ENCODE measurements at places on chromosomes 12 and 14.

DNA sequence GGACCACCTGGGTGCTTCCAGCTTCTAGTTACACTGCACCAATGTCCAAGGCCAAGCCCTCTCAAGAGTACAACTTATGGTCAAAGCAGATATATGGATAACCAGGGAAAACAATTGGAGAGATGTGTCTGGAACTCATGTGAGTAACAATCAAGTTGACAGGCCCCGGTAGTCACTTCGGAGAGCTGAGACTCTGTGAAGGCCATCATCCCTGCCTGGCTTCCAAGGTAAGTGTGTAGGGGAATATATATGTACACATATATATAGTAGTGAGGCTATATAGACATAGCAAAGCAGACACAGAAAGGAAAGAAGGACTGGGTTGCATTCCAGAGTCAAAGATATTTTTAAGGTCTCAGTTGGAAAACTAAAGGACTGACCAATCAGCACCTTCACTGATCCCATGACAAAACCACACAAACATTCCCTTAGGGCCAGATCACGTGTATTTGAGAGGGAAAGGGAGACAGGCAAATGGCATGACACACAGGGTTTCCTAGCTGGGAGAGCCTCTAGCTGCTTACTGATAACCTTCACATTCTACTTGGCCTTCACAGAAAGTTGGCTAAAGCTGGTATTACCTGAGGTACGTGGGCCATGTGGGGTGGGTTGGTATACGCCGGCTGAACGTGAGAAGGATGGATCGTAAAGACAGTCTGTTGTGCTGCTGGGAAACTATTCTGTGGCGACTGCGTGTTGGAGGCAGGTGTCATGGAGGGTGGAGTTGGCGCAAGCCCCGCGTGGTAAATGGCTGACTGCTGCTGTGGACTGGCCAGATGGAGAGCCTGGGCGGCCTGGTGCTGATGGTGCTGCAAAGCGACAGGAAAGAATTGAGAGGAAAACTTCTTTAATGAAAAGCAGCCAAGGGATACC lies 50.0 kb downstream of the SH2B3 start:
- DNase-seq = no peak

DNA sequence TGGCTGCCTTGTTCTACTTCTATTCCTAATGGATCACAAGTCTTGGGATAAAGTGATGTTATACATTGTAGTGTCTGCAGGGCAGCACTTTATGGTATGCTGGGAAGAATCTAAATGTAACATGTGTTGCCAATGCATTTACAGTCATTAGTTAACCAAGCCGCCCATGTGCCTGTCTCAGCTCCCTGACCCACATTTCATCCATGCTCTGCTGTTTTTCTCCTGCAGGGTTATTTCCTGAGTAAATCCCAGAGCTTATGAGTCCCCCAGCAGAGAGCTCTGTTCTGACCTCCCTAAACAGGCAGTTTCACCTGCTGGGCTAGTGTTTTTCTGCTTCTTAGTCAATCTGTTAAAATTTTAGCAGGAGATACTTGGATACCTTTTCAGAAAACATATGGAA lies 4.4 kb upstream of the TMTC2 start:
- no peak for DNase-seq

DNA sequence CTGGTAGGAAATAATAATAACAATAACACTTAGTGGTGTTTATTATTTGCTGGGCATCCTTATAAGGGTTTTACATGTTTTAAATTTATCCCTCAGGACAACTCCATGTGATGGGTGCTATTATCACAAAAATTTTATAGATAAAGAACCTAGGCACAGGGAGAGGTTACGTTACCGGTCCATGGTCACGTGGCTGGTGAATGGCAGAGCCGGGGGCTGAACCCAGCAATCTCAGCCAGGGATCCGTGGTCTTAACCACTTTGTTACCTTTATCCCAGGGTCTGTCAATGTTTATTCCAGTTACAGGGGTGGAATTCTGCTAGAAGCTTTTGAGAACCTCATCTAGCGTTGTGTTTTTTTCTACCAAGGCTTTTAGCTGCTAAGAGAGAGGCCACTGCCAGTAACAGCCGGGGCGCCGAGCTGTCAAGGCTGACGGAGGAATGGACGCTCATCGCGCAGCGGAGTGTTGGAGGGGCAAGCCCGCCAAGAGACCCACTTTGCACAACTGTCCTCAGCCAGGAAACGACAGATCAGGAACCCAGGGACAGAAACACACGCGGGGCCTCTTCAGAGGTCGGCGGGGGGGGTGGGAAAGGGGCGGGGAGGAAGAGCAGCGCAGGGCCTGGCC lies 418 bp downstream of the AMN1 start:
- DNase-seq = peak; percentile 53

DNA sequence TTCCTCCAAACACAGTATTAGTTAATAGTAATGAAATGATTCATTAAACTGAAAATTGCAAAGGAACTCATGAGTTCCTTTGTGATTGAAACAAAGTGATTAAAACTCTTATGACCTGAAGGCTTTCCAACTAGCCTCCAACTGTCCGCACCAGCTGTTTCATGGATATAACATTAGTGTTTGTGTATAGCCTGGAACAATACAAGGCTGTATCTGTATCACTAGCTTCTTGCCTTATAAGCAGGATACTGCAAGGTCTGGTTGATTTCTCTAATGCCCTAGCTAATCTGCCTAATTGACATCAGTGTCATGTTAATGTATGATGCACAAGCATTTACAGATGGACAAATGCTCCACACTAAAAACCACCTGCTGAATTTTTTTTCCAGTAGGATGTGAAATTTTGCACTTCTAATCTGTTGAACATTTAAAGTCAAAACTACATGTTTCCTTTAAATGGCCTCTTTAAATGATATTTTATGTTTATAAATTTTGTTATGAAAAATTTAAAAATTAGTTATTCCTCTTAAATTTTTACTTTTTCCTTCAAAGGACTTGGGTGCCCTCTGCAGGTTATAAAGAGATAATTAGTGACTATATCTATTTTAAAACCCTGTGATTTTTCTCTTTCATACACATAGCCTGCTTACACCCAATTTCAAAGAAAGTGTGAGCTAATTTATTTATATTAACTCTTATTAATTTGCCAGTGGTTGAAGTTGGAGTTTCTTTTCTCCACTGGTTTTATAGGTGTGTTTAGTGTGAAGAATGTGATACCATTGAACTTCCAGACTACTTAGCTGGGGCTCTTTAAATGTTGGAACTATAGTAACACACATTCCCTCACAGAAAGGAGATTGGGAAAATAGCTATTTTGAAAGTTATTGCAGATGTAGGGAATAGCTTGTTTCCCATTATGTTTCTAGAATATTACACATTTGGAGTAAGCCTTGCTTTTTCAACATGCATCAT lies 25.4 kb downstream of the AP5M1 start:
- no peak for DNase-seq

- no peak for DNase-seq
These were observed 150.2 kb downstream of the SRGAP1 start for GRCh38 chr12:63994704-63995103.

- DNase-seq = no peak
These were observed 46.5 kb downstream of the PAPLN start for GRCh38 chr14:73283608-73284379.

GRCh38 chr14:88825078-88825458 lies 617 bp downstream of the TTC8 start:
- no peak for DNase-seq

- peak; percentile 5 for DNase-seq
These were observed 1024.9 kb downstream of the TMEM121 start for GRCh38 chr14:106551265-106551664.

Data from CD4-positive, alpha-beta T cell treated with Interleukin-17A for 4 hours (primary cell).